ENCODE measurements at places on chromosomes 5 and 9. TPM values are rescaled to one million over a fixed set of nuclear protein-coding genes. Genes with fewer than 3 reads are reported as not detected.

The RXFP3 gene
- total RNA-seq, result 0.73 TPM

The SLC45A2 gene
- 1.0 TPM for total RNA-seq

The TMEM167A gene
- total RNA-seq, result 77.2 TPM

The PCDH12 gene
- total RNA-seq, result 15.8 TPM

The GZMA gene
- not detected for total RNA-seq

The TMEM252 gene
- not detected for total RNA-seq

Measured in motor neuron (in vitro differentiated cells).